ENCODE measurements at places on chromosomes 6 and 20.

GRCh38 chr6:169991913-169992312 is 240.5 kb downstream of the ERMARD start:
- DNase-seq = no peak

DNA sequence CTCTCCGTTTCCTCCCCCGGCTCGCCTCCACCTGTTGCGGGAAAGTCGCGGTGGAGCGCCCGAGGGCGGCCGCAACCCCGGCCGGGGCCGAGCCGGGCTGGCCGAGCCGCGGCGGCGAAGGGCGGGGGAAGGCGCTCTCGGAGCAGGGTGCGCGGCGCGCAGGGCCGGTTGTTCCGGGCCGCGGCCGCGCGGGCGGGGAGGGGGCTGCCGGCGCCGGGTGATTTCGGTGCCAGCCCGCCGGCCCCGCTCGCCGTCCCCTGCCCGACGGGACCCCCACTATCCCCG is 235 bp downstream of the MAP7 start:
- DNase-seq = no peak

DNA sequence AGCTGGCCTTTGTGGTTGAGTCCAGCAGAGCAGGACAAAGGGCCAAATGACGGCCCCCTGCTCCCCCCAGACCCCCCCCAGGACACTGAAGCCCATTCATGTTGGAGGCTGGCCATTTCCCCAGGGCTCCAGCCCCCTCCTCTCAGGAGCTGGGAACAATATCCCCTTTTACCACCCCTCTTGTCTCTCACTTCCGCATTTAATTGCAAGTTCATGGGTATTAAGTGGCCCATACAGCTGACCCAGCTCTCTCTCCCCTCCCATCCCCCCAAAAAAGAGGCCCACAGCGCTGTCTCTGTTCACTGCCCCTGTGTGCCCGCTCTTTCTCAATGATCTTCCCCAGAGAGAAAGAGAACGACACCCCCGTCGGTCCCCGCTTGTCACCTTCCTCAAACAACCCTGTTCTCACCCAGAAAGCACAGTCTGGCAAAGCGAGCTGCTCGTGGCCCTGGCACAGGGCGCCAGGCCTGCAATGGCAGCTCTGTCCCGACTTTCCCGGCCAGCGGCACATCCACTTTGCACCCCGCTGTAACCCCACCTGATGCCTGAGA is 30.4 kb downstream of the PREX1 start:
- DNase-seq = no peak

- no peak for DNase-seq
Measured at GRCh38 chr6:36594816-36595643, 868 bp downstream of the SRSF3 start.

DNA sequence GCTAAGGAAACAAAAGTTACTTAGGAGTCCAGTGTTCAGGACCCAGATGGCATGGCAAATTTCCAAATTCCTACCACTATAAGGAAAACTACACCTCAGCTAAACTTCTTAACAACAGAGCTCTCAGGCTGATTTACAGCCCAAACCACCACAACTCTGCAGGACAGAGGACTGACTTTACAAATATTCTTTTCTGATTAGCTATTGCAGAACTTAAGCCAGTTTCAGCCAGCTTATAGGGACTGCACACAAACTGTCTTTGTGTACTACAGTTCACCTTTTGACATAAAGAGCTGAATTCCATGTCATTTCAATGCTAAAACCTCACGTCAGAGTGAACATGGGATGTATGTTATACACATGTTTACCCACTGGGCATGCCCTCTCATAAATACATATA is 305.4 kb downstream of the KHDRBS2 start:
- DNase-seq = no peak

DNA sequence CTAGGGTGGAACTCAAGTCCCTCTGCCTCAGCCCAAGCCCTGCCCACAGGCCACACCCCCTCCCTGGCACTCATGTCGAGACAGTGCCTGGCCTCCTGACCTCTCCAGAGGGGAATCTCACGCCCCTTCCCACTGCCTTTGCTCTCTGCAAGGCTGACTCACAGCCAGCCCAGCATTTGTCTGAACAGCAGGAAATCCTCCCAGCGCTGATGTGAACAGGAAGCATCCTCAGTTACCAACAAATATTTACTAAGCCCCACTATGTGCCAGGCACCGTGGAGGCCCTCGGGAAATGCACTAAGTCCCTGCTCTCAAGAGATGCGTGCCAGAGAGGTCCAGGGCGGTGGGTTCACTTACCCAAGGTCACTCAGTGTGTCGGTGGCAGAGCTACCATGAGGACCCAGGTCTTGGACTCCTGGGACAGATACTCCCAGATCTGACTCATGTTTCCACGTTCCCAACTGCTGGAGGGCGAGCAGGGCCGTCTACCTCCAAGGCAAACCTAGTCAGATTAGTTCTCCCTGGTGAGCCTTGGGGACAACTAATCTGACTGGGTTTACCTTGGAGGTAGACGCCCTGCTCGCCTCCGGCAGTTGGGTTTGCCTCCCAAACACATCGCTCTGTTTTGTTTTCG is 7.8 kb downstream of the ADA start:
- no peak for DNase-seq

DNA sequence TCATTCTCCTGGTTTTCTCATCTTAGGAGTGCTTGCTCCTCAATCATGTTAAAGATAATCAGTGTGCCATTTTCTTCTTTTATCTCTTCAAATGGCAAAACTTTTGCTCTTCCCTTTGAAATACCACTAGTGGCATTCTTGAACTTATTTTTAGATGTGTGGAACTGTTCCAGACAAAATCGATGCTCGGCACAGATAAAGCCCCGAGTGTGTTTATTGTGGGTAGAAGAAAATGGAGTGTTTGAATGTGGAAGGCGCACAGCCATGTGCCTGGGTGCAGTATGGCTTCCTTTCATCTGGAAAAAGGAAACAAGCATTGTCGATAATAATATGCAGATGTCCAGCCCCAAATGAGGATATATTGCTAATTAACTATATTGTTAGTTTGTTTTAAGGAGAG is 42.4 kb downstream of the ISM1 start:
- no peak for DNase-seq

GRCh38 chr20:17825252-17825959 is 125.6 kb downstream of the BANF2 start:
- DNase-seq = no peak

DNA sequence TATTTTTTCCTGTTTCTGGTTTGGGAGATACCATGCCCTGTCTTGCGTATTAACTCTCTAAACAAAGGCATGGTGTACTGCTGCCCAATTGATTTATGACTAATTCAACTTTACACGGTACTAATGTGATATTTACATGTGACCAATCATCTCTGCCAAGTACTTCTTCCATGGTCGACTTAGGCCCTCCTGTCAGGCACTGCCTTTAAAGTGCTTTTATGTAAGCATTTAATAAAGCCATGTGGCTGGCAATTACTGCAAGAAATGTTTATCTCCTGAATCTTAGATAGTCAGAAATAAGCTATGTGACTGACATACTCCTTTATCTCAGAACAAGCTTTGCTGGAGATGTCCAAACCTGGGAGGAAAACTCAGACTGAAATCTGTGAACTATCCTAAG is 323.4 kb downstream of the BTBD3 start:
- no peak for DNase-seq

DNA sequence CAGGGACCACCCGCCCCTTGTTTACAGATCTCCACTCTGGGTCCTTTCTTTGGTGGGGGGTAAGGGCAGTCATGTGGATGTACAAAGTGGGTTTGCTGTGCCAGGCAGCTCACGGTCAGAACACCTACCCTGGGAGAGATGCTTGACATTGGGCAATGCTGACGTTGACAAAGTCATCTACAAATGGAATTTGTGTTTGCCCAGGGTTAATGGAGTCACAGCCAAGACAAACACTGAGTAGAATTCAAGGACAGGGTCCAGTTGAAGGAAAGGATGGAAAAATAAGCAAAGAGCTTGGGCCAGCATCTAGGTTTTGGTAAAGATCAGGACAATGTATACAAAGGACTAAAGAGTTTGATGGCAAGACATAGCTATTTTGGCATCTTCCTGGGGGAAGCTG is 54.7 kb downstream of the MOCS1 start:
- no peak for DNase-seq

DNA sequence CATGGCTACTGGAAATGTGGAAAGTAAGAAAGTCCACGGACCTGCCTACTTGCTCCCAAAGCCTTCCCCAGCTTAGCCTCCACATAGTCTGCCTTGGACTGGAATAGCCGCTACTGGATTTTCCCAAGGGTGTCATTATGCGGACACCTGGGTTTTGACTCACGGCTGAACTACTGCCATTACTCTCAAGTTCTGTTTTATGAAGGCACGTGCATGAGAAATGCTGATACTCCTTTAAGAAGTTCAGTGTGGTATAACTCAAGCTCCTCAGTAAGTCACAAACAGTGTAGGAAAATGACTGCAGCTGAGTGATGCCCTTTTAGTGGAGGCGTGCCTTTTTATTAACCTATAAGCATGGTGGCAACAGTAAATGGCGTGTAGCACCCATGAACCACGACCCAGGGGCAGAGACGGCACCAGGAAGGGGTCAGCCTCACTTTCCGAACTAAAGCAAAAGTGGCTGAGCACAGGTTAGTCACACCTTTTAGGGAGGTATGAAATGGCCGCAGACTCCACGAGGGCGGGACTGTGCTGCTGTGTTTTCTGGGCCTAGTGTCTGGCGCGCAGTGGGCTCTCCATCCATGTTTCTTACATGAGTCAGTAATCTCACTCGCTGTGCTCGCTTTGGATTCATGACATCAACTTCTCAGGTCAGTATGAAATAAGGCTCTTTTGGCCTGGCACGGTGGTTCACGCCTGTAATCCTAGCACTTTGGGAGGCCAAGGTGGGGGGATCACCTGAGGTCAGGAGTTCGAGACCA is 23.9 kb downstream of the PSMG4 start:
- DNase-seq = no peak
